AG08396 (cell line): ENCODE measurements at places on chromosomes 16 and 17.

DNA sequence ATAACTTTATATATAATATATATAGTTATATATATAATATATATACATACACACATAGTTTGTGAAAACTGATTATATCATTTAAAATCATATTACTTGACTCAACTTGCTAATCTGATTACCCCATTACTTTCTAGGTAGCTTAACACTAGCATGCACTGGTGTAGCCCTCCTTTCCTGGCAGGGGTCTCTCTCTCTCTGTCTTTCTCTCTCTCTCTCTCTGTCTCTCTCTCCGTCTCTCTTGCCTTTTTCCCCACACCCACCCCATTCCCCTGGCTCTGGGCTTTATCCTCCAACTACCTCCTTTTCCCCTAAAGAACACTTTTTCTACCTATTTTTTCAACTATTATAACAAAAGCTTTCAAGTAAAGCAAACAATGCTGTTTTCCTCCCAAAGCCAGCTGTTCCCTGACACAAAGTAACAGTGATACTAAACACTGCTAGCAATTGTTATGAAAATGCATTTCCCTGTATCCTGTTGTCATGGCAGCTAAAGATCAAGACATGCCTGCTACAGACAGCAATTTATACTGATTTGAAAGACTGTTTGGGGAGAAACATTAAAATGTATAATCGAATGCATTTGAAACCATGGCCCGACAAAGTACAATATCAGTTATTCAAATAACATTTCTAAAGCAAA is 89.4 kb downstream of the CHD9NB start:
- DNase-seq, result no peak

GRCh38 chr16:14301169-14302030 is 230.3 kb downstream of the MRTFB start:
- no peak for DNase-seq

- DNase-seq, result no peak
Measured at GRCh38 chr17:38797158-38797490, 2.2 kb downstream of the PIP4K2B start.

DNA sequence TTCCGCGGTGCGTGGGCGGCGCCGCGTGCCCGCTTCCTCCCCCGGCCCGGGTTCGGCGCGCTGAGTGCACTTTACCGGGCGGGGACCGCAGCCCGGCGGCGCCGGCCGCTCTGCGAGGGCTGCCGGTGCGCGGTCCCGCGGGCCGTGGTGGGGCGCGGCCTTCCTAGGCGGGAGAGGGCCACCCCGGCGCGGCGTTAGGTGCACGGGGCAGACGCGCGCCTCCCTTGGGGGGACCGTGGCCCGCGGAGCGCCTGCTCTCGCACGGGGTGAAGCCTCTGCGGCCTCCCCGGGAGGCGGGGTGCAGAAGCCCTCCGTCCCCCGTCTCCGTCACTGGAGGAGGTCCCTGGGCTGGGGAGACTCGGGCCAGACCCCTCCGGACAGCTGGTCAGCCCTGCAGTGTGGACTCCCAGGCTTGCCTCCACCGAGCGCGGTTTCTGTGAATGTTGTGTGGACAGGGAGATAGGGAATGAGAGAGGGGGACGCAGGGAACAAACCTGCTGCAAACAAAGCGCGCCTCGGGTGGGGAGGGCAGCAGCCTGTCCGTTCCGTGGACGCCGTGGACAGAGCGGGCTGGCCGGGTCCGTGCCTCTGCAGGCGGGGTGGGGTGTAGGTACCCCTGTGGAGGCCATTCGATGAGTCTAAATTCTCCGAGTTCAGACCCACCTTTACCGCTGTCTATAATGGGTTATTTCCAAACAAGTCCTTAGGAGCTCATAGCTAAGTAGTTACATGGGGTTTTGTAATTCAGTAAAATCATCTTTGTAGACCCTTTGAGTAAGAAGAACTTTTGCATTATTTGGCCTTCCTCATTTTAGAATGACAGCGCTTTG is 721 bp downstream of the TBCD start:
- peak; percentile 64 for DNase-seq

DNA sequence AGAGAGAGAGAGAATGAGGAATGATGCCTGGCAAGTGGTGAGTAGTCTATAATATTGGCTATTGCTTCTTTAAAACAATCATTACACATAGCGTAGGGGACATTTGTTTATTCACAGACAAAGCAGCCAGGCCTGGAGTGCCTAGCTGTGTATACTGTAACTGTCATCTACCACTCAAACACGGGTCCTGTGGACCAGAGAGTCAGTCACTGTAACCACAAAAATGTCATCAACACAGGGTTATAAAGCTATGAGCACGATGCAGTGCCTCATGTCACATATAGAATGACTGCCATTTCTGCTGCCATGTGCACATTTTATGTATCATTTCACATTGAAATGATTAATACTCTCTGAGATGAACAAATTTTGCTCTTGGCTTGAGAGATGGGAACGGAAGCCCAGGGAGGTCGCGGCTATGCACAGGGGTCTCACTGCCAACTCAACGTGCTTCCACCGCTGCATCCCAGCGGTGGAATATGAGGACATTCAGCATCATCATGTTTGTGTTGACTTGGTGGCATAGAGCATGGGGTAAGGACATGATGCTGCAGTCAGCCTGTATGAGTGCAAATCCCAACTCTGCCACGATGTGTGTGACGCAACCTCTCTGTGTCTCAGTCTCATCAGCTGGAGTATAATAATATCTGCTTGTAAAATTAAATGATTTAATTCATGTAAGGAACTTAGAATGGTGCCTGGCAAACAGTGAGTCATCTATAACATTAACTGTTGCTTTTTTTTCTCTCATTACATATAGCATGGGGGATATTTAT is 3.3 kb downstream of the MT1H start:
- no peak for DNase-seq

GRCh38 chr17:62995377-62995885 is 29.4 kb downstream of the TANC2 start:
- DNase-seq, result peak; percentile 26

DNA sequence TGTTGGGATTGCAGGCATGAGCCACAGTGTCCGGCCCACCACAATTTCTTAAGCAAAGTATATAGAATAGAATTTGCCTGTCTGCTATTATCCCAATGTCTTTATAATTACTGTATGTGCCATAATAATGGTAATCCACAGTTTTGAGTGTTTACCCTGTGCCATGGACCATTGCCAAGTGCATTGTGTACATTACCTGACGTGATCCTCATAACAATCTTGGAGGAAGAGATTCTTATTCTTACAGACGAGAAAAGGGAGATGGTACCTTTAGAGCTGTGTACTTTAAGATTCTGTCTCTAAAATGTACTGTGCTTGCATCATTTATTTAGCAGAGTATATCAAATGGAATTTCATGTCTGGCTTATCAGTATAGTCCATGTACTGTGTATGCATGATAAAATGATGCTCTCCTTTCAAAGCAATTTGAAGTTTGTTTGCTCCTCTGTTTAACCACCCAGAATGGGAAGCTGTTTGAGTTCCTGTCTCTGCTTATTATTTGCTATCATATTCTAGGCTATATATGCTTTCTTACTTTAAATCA is 13.8 kb upstream of the CDR2 start:
- no peak for DNase-seq

GRCh38 chr16:15398618-15399316 is 3.2 kb downstream of the MPV17L start:
- DNase-seq, result no peak

DNA sequence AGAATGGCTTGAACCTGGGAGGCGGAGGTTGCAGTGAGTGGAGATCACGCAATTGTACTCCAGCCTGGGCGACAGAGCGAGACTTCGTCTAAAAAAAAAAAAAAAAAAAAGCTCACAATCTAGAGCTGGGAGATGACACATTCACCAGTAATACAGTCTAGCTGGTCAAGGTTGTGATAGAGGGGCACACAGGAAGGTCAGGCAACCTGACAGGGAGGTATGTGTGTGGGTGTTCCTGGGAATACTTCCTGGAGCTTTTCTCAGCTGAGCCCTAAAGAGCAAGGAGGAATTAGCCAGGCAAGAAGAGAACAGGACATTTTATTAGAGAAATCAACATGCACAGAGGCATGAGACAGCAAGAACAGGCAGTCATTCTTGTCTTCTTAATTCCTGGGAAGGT is 216.7 kb downstream of the SHISA9 start:
- DNase-seq, result no peak

GRCh38 chr16:59058250-59058649 is 324.1 kb upstream of the GOT2 start:
- DNase-seq, result no peak

GRCh38 chr16:69219279-69219678 is 32.3 kb downstream of the SNTB2 start:
- DNase-seq, result no peak

GRCh38 chr16:46700048-46700447 is 10.6 kb downstream of the ORC6 start:
- DNase-seq, result no peak

- DNase-seq, result no peak
Measured at GRCh38 chr16:68447653-68448359, 502 bp downstream of the SMPD3 start.

GRCh38 chr17:72455562-72455961 is 334.7 kb downstream of the SOX9 start:
- no peak for DNase-seq

GRCh38 chr17:59311051-59311468 is 20.4 kb upstream of the YPEL2 start:
- DNase-seq, result peak; percentile 69

DNA sequence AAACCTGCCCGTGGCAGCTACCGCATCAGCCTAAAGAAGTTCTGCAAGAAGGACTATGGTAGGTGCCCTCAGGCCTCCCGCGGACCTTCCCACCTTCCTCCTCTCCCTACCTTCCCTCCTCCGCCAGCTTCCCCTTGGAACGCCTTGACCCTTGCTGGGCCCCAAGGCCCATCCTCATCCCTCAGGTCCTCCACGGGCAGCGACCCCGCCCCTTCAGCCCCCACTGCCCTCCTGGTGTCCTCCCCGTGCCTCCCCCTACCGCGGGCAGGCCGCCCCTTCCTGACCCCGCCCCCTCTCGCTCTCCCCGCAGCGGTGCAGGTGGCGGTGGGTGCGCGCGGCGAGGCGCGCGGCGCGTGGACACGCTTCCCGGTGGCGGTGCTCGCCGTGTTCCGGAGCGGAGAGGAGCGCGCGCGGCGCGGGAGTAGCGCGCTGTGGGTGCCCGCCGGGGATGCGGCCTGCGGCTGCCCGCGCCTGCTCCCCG is 1.4 kb upstream of the TBC1D24 start:
- DNase-seq, result no peak

GRCh38 chr17:1286379-1287106 is 7.1 kb downstream of the TRARG1 start:
- no peak for DNase-seq
